AG04449 (cell line): ENCODE measurements at places on chromosomes 4 and X.

GRCh38 chrX:108361316-108361715, 76.9 kb downstream of the COL4A6 start:
- DNase-seq, result no peak

DNA sequence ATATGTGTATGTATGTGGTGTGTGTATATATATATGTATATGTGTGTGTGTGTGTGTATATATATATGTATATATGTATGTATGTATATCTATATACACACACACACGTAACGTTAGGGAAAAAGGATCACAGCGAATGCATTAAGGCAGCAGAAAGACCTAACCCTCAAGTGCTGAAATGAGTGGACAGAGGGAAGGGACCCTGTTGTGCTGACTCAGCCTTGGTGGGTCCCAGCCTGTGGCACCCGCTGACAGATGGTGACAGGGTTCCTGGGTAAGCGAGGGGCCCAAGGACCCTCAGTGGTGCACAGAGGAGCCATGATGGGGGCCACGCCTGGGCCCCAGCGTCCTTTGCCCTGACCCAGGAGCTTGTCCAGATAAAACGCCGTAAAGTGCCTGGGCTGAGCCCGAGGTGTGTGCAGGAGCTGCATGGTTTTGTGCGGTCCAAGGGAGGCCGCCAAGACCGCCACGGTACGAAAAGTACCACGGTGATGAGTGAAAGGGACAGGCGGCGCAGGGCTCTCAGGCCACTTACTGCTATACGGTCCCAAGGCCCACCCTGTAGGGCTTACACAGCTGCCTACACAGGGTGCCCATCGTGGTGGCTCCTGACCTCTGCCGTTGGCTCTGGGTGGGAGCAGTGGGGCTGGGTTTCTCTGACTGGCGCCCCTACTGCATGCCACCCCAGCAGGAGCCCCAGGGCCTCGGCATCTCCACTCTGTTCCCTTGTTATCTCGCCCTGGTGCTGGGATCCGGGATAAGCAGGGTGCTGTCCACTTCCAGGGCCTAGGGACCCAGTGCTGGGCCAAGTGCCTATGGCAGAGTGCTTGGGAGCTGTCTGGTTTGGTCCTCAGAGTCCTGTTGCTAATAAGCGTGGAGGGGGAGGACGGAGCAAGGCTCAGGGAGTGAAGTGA, 10.0 kb downstream of the SH3BP2 start:
- no peak for DNase-seq

DNA sequence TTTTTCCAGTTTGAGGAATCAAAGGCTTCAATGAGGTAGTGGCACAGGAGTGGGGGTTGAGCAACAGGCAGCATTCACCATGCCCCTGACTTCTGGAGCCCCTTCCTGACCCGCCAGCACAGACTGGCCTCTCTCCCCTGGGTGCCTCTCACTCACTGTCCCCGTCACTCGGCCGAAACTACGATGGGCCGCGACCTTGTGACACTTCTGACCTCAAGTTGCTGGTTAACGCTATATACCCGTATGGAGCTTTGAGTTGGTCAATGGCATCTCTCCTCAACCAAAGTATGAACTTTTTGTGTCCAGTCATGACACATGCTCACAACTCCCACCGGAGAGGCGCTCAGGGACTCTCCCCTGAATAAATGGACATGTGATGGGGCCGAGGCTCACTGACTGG, 72.1 kb downstream of the IRF2 start:
- DNase-seq, result no peak

- DNase-seq, result no peak
Measured at GRCh38 chr4:93355411-93355810, 473.1 kb upstream of the ATOH1 start.
